ENCODE measurements at places on chromosomes 5 and 9.

GRCh38 chr5:37721447-37721871 lies 118.4 kb downstream of the GDNF start:
- no peak for DNase-seq

DNA sequence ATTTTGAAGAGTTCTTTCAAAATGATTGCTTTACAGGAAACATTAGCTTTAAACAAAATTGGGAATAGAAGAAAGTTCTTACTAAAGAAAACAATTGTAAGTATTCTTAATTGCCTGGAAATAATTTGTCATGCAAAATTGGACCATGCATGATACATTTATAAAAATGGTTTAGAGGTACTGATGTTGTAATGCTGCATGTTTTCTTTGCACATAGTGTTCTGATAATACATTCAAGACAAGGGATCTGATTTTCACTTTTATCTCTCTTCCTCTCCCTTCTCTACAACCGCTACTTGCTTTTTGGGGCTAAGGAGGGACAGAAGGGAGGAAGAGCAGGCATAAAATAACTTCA lies 211.6 kb upstream of the MPDZ start:
- DNase-seq, result no peak

- no peak for DNase-seq
Observed at GRCh38 chr9:115132648-115133047, 14.7 kb upstream of the TNC start.

DNA sequence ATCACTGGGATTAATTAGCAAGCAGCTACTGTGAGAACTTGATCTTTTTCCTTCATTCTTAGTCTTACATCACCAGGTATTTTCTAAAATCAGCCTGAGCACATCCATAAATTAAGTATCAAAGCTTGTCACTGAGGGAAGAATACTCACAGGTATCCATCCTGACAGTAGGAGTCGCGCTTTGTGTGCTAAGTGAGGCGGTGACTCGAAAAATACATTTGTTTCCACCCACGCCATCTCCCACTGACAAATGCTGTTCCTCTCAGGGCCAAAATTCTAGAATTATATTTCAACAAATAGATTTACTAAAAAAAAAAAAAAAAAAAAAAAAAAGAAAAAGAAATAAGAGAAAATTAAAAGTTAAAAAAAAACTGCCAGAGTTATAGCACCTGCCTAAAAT lies 34.1 kb upstream of the GABRB2 start:
- no peak for DNase-seq

DNA sequence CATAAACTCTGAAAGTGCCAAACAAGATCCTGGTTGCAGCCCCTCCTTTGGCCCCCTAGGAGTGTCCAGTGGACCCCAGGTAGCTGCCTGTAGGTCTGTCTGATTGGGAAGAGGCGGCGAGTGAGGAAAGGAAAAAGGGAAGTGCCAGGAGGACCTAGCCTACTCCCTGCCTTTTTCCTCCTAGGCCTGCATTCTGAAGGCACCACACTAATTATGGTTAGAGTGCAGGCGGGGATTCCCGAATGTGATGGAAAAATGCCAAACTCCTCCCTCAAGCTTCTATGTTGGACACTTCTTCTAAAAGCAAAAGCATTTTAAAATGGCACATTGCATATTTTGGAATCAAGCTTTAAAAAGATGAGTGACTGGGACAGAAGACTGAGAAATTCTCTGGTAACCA lies 83.2 kb upstream of the SMIM15 start:
- DNase-seq, result no peak

Data from stimulated activated CD4-positive, alpha-beta T cell treated with anti-CD3 and anti-CD28 coated beads, Interleukin-4, amount 100 ng/mL, for 1 hour (primary cell).